ENCODE measurements at places on chromosomes 5 and 9. TPM values are rescaled to one million over a fixed set of nuclear protein-coding genes. Genes with fewer than 3 reads are reported as not detected.

- DNase-seq, result no peak
These were observed 114.1 kb upstream of the TXNDC8 start for GRCh38 chr9:110451726-110452125.

The CATSPER3 gene
- total RNA-seq, result 0.91 TPM

The PRR16 gene
- total RNA-seq, result 8.3 TPM

- no peak for DNase-seq
These were observed 32.4 kb downstream of the ABCA1 start for GRCh38 chr9:104895572-104895971.

The ZNF454 gene
- 1.3 TPM for total RNA-seq
